ENCODE measurements at places on chromosomes 5 and 9.

DNA sequence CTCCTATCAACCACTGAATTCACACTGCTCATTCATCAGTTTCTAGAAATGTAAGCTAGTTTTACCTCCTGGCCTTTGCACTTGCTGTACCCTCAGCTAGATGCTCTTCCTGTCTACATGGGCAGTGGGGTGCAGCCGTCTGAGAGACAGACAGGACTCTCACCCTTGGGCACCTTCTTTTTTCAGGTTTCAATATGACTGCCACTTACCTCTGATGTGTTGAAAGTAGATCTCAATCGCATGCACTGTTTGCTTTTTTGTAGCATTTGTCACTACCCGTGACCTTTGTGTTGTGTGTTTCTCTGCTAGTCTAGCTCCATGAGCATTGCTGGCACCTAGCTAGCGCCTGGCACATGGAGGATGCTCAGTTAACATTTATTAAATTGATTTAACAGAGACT, 403.1 kb upstream of the TRPC7 start:
- DNase-seq, result no peak

DNA sequence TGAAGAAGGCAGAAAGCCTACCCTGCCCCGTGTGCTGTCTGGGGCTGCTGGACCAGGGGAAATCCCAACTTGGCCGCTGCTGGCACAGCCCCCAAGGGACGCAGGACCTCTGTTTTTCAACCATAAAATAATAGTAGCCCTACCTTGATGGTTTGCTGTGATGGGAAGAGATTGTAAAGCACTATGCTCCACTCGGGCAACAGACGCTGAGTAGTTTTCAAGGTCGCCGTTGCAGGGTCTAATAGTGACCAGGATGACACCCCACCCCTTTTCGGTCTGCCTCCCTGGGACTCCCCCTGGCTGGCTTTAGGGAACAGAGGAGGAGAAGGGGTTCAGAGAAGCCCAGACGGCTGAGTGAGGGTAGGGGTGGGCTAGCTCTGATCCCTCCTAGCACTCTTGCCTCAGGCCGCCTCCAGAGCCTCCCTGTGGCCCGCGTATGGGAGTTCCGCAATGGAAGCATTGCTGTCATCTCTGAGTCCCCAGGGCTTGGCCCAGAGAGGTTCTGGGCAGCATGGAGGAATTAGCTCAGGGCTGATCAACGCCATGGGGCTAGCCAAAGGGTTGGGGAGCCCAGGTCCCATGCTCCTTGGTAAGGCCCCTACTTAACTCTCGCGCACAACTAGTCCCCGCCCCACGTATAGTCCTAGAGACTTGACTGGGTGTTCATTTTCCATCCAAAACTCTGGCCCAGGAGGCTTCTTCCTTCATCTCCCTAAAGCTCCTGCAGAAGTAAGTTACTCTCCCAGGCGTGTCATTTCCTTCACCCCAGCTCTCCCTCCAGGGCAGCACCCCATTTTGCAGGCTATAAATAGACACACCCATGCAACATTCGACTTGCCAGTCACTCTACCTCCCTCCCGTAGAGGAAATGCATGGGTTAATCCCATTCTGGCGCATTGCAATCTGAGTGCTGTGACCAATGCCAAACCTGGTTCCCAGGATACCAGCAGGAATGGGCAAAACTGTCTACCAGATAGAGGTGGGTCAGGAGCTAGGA, 1.1 kb upstream of the IRF1 start:
- no peak for DNase-seq

DNA sequence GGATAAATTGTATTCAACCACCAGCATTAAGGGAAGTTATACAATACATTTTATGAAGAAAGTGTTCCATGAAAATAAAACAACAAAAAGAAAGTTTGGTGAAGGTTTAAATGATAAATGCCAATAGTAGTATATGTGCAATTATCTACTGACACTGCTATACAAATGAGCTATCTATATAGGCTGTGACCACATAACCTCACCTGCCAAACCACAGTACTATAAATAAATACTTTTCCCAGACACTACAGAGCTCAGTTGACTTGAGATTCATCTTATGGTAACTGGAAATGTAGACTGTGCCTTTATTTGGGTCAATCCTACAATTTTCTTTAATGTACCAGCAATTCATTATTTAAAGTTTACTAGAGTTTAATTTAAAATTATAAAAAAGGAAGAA, 81.0 kb upstream of the CCDC152 start:
- DNase-seq, result no peak

DNA sequence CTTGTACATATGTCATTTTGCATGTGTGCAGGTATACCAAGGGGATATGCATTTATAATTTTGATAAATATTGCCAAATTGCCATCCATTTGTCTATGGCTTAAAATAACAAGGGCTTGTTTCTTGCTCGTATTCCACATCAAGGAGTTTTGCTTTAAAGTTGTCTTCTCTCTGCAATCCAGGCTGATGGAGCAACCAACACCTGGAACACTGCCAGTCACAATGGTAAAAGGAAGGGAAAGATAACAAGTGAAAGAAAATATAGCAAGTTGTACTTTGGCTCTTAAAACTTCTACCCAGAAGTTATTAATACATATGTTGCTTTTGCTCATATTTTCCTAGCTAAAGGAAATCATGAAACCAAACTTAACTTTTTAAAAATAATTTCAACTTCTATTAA, 156.9 kb downstream of the UNC13B start:
- DNase-seq, result no peak

DNA sequence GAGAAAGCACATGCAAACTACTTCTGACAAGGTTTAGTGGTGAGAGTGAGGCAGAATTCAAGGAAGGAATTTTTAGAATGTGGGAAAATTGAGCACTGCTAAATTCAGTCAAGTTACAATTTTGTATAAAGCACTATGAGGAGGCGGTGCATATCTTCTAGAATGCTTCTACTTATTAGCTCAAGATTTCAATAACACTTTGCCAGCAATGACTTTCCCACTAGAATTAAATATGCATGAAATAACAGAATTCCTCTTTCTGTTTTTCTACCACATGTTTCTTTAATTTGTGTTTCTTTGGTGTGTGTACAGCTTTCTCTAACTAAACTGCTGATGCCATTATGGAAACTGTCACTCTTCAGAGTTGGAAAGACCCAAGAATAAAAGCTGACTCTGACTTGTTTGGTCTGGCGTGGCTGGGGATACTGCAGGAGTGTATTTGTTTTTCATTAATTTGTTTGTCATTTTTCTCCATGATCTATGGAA, 163.5 kb downstream of the ARSB start:
- no peak for DNase-seq

DNA sequence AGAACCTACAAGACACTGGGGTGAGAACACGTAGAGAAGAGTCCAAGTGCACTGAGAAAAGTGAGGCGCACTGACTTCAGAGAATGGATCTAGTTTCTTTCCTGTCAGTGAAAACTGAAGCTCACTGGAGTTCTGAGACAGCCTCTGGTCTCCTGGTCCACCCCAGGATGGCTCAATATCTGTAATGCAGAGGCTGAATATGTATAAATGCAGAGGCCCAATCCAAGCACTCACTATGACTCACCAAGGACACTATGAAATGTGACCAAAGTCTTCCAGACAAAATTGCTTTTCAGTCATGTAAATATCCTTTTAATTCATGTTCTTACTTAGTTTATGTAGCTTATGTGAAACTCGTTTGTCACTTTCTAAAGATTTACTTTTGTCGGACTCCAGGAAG, 53.8 kb downstream of the NFIB start:
- DNase-seq, result no peak

GRCh38 chr5:172700365-172701290, 59.6 kb downstream of the NEURL1B start:
- DNase-seq, result no peak

DNA sequence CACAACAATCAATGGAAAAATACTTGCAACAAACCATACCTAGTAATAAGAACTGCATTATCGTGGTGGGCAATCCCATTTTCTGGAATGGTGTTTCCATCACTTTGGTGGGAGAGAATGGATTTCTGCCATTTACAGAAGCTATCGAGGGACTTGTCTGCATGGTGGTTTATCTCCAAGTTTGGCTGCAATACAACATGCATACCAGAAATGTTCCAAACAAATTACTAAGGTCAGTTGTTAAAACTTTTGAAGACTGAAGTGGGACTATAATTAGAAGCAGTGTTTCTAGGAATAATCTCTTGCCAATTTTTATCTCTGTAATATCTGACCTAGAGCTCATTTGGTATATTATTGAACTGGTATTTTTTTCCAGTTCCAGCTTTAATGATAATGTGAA, 30.3 kb downstream of the ADAMTS6 start:
- DNase-seq, result peak; percentile 13

GRCh38 chr5:110769000-110769681, 30.3 kb downstream of the SLC25A46 start:
- peak; percentile 79 for DNase-seq

DNA sequence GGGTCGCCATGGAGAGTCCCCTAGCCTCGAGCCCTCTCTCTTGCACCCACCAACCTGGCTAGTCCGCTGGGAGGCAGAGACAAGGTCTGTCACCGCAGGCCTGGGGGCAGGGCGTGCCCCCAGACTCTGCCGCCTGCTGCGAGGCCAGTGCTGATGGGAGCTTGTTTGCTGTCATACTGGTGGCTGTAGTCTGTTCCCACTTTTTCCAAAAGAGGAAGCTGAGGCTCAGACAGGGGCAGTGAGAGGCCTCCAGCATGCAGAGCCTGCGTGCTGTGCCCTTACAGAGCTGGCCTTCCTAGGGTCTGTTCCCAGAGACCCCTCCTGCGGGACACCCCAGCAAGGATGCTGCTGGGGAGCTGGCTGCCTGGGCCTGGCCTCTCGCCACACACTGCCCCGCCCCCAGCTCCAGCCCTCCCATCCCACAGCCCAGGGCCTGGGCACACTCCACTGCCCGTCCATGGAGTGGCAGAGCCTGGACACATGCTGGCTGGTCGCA, 21.0 kb upstream of the SUSD3 start:
- no peak for DNase-seq

GRCh38 chr5:45274241-45274640, 421.9 kb downstream of the HCN1 start:
- no peak for DNase-seq

Measured in fibroblast of skin of right quadriceps (primary cell).